Activated CD4-positive, CD25-positive, alpha-beta regulatory T cell treated with anti-CD3 and anti-CD28 coated beads, Interleukin-2, amount 50 U/mL, for 72 hours (primary cell): ENCODE measurements at places on chromosomes 16 and 17.
A peak's percentile ranks its signal among the peaks of the same experiment; 100 is the strongest.

DNA sequence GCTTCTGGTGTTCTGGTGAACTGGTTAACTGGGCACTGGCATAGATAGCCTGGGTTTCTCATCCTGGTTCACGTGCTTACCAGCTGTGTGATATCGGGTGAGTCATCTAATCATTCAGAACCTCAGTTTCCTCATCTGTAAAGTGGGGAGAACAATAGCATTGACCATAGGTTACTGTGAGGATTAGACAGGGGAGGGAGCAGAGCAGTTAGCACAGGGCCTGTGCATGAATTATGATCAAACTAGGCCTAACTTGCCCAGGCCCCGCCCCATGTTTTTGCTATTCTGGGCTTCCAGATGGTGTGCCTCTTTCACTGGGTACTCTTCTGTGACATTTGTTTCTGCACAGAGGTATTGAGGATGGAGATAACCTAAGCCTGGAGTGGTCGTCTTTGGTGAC is 4.6 kb upstream of the KLHL36 start:
- no peak for DNase-seq

DNA sequence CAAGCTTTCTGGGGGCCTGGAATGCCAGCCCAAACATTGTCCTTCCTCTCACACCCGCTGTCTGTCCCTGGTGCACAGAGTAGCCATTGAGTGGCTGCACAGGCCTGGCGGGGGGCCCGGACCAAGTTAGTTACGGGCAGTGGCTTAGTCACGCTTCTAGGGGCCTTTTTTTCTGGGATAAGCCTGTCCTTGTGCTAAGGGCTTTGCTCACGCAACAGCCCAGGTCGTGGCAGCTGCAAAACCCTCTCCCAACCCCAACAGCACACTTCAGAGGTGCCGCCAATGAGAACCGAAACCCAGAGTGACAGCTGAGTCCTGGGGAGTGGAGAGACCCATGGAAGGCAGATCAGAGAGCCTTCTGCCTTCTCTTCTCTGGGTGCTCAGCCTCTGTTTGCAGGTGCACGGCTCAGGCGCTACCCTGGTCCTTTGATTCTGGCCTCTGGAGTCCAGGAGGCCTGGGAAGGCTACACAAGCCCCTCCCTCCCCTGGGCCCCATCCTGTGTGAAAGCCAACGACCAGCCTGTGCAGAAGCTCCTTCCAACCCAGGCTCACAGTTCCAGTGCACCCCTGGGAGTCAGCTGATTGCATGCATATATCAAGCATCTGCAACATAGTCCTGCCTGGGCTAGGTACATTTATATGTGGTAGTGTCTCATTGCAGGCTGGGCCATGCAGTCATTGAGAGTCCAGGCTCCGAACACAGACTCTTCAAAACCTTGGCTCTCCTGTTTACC is 9.1 kb downstream of the WSCD1 start:
- no peak for DNase-seq

- DNase-seq, result no peak
Measured at GRCh38 chr17:70945386-70945785, 776.1 kb downstream of the KCNJ2 start.

DNA sequence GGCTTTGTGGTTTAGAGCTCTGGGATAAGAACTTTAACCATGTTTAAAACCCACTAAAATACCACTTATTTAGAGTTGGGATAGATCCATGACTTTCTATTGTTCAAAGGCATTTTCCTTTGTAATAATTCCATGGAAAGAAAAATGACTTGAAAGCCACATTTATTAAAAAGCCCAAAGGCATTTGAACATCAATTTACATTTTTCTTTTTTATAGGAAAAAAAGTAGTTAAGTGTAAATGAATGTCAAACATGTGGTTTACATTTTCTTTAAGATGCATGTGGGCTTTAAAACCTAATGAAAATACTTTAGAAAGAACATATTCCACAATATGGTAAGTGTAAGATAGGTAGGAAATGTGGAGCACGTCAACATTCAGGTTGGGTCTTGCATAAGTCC is 443.2 kb downstream of the TOX3 start:
- no peak for DNase-seq

GRCh38 chr17:36089888-36090836 is at the start of gene CCL3:
Gene CCL3 (minus strand): TSS chr17:36090143. CDS start chr17:36090058, 85 bp downstream.
- no peak for DNase-seq

- no peak for DNase-seq
Measured at GRCh38 chr16:66534376-66534799, 15.5 kb downstream of the TK2 start.

DNA sequence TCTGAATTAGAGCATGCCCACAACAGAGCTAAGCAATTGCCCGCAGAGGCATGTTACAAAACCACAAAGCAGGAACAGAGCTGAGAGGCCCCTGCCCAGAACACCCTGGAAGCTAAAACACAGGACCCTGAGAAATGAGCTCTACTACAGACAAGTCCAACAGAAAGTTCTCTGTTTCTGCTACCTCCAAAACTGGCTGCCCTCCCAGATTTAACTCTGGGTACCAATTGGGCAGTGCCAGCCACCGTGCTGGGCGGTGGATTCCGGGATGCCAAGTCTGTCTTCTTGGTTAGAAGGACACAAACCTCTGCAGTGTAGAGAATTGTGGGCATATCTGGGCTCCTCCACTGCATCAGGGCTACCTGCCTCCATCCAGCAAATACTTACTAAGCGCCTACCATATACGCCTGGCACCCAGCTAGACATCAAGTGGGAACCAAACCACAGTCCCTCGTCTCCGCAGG is 1.0 kb downstream of the CMTM4 start:
- no peak for DNase-seq

GRCh38 chr17:60345233-60345632 is 46.7 kb downstream of the USP32 start:
- no peak for DNase-seq

GRCh38 chr17:42135664-42136653 is 13.4 kb downstream of the HSPB9 start:
- no peak for DNase-seq

GRCh38 chr17:29617125-29617480 is 5.6 kb downstream of the CORO6 start:
- DNase-seq, result peak; percentile 87

DNA sequence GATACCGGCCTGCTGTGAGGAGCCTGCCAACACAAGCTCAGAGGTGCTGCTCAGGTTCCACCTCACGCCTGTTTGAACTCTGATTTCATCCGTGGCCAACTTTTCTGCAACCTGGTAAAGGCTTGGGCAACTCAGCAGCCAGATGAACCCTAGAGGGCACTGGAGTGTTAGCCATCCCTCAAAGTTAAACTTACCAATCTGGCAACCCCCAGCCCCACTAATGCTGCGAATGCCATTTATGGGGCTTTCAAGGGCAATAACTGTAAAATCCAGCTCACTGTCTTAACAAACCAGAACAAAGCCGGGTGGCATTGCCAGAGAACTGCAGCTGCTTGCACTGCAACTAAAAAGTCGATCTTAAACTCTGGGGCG is 105.5 kb downstream of the AXIN2 start:
- DNase-seq, result no peak

- no peak for DNase-seq
Measured at GRCh38 chr16:81597079-81597658, 152.6 kb downstream of the CMIP start.

DNA sequence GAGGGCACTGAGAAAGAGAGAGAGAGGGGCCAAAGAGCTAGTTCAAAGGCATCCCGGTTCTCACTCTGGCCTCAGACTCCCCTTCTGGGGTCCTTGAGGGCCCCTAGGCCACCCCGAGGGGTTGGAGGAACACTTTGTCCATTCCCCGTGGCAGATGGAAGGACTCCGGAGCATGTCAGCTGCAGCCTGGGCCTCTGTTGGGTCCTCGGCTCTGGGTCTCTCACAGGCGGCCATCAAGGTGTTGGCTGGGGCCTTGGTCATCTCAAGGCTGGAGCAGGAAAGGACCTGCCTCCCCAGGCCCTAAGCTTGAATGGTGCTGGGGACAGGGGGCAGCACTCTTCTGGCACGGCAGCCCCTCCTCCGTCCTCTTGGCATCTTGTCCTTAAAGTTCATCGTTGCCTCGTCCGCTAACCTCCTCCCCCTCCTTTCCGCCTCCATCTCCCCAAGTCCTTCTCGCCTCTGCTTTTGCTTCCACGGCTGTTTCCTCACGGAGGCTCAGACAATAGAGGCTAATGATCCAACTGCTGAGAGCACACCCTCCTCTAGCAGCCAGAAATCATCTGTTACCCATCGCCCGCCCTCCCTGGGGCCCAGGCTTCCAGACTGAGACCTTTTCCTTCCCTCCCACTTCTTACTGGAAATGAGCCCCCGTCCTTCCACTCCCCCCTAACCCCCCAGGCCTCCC is 23.3 kb downstream of the CCR7 start:
- DNase-seq, result peak; percentile 36
